ENCODE measurements at places on chromosomes 5 and 9.

DNA sequence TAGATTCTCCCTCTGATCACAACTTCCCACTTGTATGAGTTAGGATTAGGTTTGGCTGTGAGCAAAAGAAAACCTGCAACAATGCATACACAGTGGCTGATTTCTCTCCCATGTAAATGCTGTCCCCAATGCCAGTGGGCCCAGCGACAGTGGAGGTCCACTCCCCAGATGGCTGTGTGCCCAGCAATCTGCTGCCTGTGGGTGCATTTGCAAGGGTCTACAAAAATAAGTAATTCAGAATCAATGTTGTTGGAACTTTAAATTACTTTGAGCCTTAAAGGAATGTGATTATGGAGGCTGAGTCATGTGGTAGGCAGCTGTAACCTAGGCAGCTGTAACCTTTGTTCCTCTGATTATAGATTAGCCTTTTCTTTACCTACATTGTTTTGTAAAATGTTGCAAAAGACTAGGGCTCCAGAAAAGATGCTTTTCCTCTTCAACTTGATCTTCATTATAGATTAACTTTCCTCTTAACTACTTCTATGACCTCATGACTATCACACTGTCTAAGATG, 14.2 kb upstream of the MXD3 start:
- no peak for DNase-seq

GRCh38 chr9:98201749-98202148, 9.3 kb upstream of the CORO2A start:
- no peak for DNase-seq

- DNase-seq, result no peak
Measured at GRCh38 chr9:89739511-89739910, 134.7 kb downstream of the GADD45G start.

DNA sequence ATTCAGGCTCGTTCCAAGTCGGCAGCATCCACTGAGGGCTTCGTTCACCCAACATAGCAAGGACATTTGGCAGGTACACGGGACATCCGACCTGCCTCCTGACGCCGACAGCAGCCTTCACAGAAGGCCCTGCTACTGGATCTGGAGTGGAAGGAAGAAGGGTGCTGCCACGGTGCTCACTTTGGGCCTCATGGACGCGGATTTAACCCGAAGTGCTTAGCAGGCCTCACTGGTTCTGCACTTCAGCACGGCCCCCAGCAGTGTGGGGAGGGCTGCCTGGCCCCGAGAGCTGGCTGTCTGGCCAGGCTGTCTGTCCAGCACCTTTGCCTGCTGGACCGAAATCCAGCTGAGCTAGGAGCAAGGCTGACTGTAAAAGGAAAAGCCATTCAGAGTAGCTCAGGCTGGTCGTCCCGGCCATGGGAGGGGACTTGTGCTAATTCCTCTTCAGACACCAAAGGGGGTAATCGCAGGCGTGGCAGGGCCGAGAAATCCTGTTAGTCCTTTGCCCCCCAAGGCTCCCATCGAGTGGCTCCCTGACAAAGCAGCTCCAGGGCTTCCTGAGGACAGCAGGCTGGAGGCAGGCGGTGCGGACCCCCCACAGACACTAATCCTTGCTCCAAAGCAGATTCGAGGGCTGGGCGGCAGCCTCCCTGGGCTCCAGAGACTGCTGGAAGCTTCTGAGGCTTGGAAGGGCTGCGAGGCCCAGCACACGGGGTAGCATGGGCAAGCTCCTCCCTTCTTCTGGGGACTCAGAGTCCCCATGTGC, 11.1 kb upstream of the RXRA start:
- no peak for DNase-seq

- DNase-seq, result no peak
Measured at GRCh38 chr5:117357886-117358285, 783.3 kb upstream of the SEMA6A start.

DNA sequence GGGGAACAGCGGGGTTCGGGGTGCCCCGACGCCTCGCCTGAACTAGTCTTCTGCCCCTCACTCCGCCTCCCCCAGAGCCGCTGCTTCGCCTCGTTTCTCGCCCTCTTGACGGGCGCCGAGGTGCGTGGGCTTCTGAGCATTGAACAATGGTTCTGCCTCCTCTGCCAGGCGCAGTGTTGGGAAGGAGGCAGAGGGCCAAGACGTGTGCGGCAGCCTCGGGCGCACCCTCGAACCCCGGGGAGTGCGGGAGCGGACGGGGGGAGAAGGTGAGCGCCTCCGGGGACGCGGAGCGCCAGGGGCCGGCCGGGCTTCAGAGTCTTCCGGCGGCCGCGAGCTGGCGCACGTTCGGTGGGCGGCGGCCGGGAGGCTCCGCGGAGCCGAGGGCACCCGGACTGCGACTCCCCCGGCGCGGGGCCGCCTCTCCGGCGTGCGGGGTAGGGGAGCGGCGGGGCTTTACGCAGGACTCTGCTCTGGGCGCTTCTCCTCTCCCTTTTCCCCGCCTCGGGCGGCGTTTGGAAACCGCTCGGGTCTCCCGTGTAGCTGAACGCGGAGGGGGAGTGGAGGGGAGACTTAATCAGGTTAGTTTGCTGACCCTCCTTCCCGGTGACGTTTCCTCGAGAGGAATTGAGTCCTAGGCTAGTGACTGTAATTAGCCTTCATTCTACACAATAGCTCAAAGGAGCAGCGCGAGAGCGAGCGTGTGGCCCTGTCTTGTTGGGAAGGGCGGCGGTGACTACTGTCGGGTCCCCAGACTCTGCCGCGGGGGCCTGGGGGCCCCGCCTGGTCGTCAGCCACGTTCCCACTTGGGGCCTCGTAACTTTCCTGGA, 1.1 kb downstream of the VLDLR start:
- peak; percentile 70 for DNase-seq

DNA sequence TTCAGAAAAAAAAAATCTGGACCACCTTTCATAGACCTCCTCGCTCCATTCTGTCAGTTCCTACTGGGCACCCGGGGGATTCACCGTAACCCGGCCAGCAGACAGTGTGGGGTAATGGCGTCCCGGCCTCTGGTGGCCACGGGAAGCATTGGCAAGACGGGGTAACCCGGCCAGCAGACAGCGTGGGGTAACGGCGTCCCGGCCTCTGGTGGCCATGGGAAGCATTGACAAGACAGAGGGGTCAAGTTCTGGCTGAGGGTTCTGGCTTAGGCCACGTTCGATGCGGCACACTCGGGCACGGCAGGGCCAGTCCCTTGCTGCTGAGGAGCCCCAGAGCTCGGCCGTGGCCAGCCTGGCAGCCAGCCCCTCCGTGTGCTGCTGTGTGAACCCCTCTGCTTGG, 116.2 kb upstream of the RAPGEF1 start:
- no peak for DNase-seq

DNA sequence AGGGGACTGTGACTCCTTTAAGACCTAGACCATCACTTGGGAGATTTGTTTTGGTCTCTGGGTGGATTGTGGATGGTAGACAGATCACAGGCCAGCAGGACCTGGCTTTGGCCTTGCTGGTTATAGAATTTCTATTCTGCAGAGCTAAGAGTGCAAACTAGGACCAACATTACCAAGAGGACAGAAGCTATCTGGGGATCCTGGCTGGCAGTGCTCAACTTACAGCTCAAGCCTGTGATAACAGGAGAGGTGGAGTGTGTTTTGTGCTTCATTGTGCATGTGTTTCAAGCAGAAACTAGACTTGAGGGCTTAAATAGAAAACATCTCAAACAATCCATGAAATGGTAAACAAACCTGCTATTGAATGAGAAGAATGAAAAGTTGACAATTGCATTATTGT, 106.7 kb downstream of the ZNF462 start:
- DNase-seq, result no peak

GRCh38 chr5:91018712-91019371, 364.3 kb downstream of the ARRDC3 start:
- DNase-seq, result no peak

DNA sequence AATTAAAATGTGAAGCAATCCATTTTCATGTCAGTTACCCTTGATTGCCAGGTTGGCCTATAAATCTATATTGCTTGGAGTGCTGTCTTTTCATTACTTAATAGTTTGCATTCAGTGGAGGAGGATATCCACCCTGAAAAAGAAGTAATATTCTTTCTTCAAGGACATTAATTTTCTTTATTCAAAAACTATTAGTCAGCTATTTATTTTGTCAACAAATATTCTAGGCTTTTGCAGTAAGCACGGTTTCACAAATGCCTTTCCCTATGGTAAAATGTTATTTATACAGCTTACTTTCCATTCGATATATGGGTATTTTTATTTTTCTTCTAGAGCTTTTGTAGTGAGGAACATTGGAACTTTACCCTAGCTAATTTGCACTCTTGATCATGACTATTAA, 1176.9 kb upstream of the NUDT12 start:
- DNase-seq, result no peak

DNA sequence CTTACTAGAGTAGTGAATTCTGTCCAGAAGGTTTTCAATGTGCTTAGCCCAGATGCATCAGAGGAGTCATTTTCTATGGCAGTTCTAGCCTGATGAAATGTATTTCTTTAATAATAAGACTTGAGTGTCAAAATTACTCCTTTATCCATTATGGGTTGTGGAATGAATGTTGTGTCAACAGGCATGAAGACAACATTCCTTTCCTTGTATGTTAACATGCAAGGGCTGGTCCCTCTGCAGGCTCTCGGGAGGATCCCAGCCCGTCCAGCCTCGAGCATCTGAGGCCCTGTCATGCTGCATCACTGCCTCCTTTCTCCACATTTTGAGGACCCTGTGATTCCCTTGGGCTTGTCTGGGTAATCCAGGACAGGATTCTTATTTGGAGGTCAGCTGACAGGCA, 42.9 kb upstream of the FAM120AOS start:
- no peak for DNase-seq

DNA sequence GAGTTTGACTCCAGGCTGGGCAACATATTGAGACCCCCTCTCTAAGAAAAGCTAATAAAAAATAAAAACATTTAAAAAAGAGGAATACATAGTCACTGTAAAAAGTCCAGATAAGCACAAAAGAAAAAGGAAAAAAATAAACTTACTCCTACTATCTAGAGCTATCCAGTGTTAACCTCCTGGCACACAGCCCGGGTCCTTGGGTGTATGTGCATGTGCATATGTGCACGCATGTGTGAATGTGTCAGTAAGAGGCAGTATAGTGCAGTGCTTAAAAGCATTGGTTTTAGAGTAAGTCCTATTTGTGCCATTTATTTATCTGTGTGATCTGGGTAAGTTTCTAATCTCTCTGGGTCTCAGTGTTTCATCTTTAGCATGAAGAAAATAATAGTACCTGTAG, 26.7 kb downstream of the FAM219A start:
- DNase-seq, result no peak

DNA sequence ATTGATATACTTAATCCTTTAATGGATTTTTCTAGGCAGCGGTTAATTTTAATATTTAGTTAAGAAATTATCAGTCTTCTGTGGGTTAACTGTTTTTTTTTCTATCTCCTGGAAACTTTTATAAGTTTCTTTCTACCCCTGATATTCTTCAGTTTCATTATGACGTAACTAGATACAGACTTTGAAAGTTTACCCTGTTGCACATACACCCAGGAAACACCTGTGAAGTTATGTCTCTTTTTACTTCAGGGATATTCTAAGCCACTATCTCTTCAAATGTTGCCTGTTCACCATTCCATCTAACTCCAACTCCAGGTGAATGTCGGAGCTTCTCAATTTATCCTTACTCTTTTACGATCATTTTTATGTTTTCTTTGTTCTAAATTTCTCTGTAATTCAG, 329.0 kb downstream of the ICE1 start:
- DNase-seq, result no peak

DNA sequence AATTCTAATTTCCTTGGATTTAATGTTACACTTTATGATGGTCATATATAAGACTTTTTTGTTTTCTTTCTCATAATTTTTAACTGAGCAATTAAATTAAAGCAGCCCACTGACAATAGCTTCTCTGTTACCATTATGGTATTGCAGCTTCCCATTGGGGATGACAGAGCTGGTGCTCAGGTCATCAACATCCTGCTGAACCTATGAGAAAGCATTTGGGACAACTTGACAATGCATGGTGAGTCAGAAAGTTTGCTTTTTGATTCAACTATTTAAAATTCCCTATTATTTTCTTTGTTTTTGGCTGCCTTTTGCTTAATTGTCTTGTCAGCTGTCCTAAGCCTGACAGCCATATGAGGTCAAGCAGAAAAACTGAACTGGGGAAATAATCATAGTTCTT, 487.4 kb upstream of the RIOK2 start:
- DNase-seq, result no peak

- DNase-seq, result no peak
Measured at GRCh38 chr9:35907711-35908503, 1.4 kb upstream of the SPAAR start.

- DNase-seq, result no peak
Measured at GRCh38 chr9:134809826-134810225, 70.8 kb upstream of the FCN2 start.

DNA sequence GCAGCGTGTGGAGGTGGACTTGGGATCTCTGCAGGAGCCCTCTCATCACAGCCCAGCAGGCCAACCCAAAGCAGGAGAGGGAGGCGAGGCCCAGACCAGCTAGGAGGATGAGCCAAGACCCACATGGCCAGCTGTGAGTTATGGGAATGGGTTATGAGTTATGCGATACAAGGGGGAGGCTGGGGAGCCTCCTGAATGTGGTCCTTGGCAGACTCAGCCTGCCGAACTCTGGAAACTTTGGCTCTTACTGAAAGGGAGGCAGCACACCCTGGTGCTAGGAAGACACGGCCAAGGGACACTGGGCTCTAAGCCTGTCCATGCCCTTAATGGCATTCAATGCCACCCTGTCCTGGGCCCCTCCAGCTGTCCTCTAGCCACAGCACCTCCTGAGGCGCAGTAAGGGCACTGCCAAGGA, 7.7 kb upstream of the VAV2 start:
- DNase-seq, result no peak

DNA sequence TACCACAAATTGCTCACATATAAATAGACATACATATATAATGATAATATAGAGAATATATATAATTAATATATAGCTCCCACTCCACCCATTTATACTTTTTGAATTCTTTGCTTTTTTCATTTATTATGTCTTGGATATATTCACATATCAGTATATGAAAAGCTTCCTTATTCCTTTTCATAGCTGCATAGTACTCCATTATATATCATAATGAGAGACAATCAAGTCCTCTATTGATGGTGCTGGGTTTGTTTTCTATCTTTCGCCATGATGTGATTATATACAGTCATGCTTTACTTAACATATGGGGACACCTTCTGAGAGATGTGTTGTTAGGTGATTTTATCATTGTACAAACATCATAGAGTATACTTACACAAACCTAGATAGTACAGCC, 51.6 kb upstream of the ELL2 start:
- no peak for DNase-seq

DNA sequence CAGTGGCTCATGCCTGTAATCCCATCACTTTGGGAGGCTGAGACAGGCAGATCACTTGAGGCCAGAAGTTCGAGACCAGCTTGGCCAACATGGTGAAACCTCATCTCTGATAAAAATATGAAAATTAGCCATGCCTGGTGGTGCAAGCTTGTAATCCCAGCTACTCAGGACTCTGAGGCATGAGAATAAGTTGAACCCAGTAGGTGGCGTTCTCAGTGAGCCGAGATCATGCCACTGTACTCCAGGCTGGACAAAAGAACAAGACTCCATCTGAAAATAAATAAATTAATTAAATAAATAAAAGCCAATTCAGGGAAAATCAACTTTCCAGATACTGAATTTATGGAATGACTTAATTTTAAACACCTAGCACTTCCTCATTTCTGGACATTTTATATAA, 1722.1 kb downstream of the MAT2B start:
- no peak for DNase-seq

Measured in mesothelial cell of epicardium (in vitro differentiated cells).